ENCODE measurements at places on chromosomes 2 and 18.

DNA sequence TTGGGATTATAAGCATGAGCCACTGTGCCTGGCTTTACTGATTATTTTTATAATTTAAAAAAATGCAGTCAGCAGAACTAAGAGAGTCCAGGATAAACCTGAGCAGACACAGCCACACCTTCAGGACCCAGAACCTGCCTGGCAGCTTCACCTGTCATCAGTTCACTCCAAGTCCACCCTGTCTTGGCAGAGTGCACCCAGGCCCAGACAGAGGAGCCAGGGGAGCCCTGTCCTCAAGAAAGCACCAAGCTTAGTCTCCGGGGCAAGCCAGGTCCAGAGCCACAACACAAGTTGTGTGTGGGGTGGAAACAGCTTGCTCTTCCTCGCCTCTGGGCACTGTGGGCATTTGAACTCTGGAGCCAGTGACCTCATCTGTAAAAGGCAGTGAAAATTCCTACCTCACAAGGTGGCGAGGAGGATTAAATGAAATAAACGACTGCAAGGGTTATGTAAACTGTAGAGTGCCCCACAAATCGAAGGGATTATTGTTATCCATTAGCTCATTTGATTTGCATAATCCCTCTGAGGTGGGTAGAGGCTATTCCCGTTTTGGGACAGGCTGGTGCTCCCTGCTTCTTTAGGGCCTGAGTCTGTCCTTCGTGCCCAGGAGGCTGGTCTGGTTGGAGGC lies 24.7 kb downstream of the MYCN start:
- no peak for DNase-seq

GRCh38 chr2:20156836-20157192 lies 68.1 kb downstream of the SDC1 start:
- no peak for DNase-seq

DNA sequence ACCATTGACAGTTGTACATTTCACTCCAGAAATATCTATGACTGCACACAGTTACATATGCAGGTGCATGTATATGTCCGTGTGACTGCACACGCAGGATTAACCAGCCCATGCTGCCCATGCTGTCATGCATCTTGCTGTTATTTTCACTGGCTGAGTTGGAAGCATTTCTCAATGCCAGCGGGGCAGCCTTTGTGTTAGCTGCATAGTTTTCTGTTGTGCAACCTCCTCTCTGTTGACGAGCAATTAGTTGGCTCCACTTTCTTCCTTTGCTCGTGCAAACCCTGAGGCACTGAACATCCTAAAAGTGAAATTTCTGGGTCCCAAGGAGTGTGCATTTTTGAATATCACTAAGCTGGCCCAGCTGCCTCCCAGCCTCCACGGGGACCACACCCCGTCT lies 133.4 kb upstream of the GLI2 start:
- no peak for DNase-seq

DNA sequence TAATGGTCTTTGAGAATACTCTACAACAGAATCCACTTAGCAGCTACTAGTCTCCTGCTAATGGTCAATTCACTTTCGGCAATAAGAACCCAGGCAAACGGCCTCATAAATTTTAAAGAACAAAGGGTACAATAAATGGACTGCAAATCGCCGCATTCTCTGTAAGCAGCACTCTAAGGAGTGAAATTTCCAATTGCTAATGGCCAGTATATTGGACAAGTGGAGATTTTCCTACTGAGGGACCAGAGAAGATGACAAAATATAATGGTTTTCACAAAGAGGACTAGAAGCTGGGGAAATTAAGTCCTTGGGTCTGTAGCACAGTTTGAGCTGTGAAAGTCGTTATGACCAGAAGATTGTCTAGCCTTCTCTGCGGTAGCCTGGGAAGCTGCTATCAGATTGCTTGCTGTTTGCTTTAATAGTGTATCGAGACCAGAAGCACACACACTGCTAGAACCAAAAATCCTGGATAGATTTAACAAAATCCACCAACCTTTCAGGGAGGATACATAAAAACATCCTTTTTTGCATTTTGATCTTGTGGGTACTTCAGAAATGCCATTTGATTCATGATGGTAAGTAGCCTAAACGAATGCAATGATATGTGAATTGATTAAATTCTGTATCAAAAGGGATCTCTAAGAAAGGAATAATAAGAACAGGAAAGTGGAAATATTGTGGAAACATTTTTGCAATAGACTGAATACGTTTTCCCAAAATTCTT lies 53.6 kb upstream of the ATP8B1 start:
- no peak for DNase-seq

DNA sequence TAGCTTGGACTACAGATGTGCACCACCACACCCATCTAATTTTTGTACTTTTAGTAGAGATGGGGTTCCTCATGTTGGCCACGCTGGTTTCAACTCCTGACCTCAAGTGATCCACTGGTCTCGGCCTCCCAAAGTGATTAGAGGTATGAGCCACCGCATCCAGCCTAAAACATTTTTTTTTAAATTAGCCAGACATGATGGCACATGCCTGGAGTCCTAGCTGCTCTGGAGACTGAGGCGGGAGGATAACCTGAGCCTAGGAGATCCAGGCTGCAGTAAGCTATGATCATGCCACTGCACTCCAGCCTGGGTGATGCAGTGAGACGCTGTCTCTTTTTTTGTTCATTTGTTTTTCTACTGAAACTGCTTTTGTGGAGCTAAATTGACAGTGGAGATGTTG lies 64.6 kb upstream of the ATG16L1 start:
- DNase-seq = no peak

GRCh38 chr2:189613077-189613636 lies 32.6 kb upstream of the SLC40A1 start:
- DNase-seq = no peak

- DNase-seq = no peak
Observed at GRCh38 chr18:48486754-48487153, 52.1 kb upstream of the CTIF start.

DNA sequence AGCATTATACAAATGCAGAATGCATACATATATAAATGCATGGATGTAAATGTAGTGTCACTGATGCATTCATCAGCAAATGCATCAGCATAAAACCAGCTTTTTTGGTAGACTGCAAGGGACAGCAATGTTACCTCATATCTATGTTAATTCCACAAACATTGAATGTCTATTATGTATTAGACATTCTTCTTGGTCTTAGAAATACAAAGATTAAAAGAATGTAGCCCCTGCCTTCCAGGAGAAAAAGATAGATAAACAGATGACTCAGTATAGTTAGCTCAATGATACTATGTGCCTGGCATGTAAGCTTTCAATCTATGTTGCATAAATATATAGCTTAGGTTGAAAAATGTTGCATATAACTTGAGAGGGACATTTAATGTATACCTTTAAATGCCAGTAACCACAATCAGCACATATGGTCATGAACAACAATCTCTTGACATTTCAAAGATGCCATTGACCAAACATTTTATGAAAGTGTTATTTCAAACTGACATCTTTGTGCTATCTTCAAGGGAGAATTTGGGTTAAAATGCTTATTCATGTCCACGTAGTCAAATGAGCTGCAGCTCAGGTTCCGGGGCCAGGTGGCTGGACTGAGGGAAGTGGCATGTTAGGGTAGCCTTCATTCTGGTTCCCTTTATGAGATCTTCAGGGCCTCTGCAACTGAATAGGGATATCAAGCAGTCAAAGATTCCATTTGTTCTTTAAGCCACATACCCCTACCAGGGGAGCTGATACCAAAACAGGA lies 45.2 kb upstream of the GCG start:
- DNase-seq = no peak

DNA sequence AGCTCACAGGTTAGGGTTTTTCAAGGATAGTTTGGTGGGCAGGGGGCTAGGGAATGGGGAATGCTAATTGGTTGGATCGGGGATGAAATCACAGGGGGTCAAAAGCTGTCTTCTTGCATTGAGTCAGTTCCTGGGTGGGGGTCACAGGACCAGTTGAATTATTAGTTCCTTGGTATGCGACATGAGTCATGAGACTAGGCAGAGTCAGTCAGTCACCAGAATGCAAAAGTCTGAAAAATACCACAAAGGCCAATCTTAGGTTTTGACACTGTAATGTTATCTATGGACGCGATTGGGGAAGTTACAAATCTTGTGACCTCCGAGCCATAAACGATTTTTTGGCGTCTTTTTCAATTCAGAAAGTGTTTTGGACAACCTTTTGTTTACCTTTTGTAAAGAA lies 101.2 kb downstream of the ZNF519 start:
- DNase-seq = no peak

DNA sequence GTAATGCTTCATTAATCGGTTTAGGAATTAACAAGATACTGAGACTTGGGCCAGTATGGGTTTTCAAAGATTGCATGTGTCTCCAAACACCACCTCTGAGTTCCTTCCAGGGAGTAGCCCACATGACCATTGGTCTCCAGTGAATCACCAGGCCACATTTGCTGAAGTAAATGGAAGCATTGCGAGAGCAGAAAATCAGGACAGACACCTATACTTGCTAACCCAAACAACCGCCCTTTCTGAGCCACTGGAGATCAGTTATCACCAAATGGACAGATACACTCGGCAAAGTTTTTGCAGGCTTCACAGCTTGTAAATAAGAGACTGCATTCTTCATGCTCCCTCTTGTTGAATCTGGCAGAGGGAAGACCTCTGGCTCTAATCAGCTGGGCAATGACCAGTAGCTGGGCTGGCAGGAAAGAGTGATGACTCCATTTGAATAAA lies 40.9 kb downstream of the GATA6 start:
- no peak for DNase-seq

DNA sequence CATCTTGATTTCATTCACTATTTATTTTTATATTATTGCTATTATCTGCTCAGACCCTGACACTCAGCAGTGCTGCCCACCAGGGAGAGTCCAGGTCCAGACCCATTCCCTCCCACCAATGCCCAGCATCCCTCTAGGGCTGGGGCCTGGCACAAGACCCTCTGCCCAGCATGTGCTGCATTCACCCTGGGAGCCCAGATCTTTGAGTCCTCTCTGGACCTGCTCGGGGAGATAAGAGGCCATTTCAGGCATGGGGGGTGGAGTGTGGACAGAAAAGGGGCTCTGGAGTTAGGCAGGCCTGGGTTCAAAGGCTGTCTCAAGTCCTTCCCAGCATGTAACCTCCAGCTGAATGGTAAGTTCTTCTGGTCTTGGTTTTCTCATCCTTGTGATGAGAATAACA lies 209.6 kb downstream of the CYP26B1 start:
- no peak for DNase-seq

- no peak for DNase-seq
Observed at GRCh38 chr2:178895171-178895570, 87.9 kb upstream of the TTN start.

GRCh38 chr2:19717446-19717845 lies 184.3 kb downstream of the TTC32 start:
- DNase-seq = no peak

GRCh38 chr2:160434254-160434948 lies 59.2 kb downstream of the RBMS1 start:
- DNase-seq = no peak

GRCh38 chr2:168510125-168510756 lies 54.2 kb downstream of the CERS6 start:
- DNase-seq = no peak

DNA sequence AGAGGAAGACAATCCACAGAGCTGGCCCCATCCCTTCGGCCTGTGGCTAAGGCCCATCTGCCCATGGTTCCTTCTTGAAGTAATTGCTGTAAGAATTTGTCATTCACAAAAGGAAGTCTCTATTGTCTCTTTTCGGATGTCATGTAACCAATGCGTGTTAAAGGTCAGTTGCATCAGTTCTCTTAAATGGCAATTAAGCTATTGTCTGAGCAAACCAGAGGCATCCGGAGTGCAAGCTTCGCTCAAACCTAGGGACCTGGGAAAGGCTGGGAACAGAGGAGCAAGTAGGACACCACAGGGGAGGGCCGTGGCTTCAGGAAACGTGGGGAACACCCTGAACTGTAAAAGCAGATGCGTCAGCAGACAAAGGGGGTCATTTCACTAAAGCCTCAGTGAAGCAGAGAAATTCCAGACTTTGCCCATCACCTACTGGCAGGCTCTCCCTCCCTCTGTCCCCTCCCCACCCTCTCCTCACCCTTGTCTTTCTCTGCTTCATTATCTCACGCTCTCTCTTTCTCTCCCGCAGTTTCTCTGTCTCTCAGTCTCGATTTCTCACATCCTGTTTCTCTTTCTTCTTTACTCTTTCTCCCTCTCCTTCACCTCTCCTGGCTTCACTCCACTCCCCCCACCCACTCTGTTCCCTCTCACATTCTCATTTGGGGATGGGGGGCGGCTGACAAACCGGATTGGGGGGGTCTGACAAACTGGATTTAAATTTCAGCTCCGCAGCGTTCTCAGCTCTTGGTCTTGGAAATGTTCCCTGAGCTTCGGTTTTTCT lies 204.6 kb upstream of the TNP1 start:
- DNase-seq = no peak

DNA sequence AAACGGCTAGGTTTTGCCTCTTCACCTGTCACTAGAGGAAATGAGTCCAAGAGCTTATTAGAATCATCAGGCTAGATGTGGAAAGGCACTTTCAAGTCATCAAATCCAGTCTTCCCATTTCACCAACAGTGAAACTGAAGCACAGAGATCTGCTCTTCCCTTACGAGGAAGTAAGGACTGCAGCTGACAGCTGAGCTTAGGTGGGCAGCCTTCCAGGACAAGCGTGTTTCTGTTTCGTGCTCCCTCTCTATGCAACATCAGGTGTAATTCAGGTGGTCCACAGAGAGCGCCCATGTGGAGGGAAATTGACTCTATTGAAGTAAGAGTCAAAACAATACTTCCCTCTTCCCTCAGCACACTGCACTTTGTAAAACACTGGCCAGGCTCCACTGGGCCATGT lies 5.5 kb downstream of the CYRIA start:
- DNase-seq = no peak

DNA sequence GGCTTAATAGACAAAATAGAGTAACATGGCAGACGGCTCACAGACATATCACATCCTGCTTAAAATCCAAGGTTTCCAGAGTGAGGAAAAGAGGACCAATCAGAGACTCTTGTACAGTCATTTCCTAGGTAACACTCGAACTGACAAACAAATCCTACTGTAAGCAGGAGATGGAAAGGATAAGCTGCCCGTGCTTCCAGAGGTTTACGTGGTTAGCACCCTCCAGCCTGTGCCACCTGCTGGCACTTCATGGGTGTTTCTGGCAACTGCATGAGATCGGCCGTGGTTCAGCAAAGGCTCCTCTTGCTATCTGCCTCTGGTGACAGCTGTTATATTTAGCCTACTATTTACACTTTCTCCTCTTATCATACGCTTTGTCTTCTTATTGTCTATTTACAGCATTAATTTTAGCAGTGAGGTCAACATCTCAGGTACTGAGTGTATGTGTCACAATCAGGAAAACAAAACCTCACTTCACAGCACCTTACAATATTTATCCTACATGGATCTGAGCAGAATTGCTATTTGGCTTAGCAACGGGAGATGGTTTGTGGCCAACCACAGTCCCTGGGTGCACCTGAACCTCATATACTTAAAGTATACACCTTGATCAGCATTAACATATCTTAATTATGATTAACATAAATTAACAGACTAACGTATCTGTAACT lies 226.9 kb downstream of the TMEM163 start:
- DNase-seq = no peak

DNA sequence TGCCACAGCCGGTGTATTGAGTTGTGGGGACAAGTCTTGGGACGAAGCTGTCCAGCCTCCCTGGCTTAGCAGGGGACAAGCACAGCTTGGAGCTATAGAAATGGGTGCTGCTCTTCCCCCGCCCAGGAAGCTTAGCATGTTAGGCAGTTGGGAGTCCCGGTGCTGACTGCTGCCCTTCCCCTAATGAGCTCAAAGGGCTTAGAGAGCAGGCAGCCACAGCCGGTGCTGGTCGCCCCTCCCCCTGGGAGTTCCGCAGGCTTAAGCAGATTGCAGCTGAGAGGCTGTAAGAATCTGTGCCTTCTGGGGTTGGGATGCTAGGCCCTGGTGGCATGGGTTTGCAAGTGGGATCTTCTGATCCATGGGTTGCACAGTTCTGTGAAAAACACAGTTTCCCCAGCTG lies 237.3 kb downstream of the DCDC2C start:
- DNase-seq = no peak
